ENCODE measurements at places on chromosomes 7 and 10.

DNA sequence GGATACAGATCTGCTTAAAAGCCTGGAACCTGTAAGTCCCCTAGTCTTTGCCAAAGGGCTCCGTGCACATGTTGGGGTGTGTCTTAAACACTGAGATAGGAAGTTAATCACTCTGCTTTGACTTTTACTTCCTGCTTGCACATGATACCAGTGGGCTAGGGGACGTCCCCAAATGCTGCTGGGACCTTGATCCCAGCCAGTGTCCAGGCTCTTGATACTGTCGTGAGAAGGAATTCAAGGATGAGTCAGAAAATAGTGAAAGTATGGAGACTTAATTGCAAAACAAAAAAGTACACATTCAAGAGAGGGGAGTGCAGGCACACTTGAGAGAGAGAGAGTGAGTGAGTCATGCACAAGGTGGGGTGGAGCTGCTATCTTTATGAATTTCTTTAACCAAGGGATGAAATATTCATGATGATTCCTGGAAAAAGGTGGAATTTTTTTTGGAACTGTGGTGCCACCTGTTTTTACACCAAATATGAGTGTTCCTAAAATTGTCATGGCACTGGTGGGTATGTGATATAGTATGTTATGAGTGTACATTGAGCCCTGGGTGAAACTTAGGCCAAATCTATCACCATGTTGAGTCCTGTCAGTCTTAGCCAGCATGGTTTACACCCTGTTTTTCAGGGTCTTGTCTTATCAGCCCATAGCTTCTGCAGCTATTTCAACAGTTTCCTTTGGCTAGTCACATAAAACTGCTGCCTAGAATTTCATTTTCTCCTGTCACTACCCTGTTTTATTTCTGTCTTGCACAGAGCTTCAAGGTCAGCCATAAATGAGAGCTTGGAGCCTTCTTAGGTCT is 88.3 kb upstream of the CYP26C1 start:
- peak; percentile 92 for DNase-seq

DNA sequence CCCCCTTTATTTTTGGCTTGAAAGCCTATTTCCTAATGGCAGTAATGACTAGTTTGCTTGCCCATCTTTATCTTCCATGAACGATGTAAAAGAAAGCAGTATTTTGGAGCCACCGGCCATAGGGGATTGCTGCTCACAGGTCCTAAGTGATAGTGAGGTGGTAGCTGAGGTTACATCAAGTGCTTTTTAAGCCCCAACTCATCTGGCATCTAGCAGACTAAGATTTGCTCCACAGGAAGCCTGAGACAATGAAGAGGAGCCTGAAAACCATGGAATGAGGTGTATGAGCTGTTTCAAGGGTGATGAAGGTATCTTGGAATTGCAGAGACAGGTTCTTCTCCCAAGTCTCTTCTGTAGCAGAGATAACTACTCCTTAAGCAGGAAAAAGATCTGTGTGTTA is 496.3 kb downstream of the XPNPEP1 start:
- no peak for DNase-seq

DNA sequence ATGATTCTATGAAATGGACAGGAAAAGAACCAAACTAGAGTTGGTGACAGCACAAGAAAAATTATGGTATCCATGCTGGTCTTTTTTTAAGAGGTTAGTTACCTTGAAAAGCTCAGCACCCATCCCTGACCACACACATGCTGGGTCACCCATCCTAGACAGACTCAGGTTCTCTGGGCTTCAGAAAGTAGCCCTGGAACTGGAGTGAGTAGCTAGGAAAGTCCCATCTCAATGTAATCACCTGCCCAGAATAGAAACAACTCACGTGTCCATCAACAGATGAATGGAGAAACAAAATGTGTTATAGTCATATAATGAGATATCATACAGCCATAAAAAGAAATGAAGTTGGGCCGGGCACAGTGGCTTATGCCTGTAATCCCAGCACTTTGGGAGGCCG is 37.0 kb downstream of the GSDME start:
- no peak for DNase-seq

GRCh38 chr7:158407581-158408317 is 179.9 kb downstream of the PTPRN2 start:
- no peak for DNase-seq

DNA sequence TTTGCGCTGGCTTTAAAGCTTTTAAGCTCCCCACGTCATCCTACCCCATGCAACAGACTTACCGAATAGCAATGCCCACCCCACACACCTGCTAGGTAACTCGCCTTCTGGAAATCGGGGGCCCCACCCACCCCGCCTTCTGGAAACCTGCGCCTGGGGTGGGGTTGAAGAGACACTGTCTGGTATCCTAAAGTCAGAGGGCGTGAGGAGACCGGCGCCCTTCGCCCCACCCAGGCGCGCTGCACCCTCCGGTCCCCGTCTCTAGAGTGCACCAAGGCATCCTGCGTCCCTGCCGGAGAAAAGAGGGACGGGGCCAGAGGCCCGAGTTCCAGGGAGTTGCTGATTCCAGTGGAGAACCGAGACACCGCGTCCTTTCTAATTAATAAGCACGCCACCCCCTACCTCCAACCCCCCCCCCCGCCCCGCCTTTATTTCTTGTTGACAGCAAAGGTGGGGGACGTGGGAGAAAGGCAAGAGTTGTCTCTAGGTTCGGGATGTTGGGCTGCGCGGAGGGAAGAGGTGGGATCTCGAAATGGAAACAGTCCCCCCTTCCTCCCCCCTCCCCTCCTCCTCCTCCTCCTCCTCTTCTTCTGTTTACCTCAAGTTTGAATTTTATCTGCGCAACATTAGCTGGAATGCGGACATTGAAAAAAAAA is 220.9 kb upstream of the MKLN1 start:
- peak; percentile 54 for DNase-seq

- no peak for DNase-seq
These were observed 69.7 kb upstream of the CAMK2B start for GRCh38 chr7:44395067-44395466.

DNA sequence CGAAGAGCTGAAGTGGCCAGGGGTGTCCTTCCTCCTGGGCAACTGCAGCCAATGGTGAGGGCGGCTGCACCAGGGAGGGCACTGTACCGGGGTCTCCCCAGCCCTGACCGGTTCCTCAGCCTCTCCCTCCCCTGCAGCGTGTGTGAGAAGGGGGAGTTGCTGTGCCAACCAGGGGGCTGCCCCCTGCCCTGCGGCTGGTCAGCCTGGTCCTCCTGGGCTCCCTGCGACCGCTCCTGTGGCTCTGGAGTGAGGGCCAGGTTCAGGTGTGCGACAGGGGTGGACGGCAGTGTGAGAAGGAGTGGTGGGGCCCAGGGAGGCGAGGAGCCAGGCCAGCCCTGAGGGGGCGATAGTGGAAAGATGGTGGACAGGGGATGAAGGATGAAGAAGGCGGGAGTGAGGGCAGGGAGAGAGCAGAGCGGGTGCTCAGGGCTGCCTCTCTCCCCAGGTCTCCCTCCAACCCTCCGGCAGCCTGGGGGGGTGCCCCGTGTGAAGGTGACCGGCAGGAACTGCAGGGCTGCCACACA is 30.2 kb upstream of the ZNF467 start:
- DNase-seq = no peak

GRCh38 chr7:36245684-36246299 is 92.7 kb downstream of the EEPD1 start:
- no peak for DNase-seq

DNA sequence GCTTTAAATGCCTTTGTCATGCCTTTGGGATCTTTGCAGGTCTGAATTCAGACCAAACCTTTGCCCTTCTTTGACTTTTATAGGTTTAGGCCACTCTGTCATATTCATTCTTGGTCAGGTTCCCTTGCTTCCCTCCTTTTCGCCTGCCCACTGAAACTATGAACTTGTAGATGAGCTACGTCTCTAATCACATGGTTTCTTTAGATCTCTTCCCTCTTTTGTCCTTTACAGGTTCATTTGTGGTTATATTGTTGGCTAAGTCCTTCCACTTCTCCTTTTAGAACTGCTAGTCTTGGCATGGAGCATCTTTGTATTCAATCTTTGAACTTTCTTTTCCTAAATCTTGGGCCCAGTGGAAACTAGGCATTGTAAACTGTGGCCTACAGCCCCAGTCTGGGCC is 104.0 kb upstream of the ZEB1 start:
- no peak for DNase-seq
